ENCODE measurements at places on chromosomes 12 and 14.

DNA sequence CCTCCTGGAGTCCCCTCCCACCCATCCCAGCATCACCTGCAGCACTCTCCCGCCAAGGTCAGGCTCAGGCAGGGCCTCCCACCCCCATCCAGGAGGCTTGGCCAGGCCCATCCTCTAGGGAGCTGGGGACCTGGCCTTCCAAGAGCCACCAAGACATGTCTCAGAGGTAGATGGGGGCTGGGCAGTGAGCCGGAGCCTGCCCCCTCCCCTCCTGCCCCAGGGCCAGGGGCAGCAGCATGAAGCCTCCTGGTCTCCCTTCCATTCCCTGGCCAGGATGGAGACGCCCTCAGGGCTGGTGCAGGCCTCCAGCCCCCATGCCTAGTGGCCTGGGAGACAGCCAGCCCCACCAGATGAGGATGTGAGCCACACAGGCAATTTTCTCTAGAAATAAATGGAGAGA, 69.3 kb upstream of the C14orf180 start:
- no peak for DNase-seq

DNA sequence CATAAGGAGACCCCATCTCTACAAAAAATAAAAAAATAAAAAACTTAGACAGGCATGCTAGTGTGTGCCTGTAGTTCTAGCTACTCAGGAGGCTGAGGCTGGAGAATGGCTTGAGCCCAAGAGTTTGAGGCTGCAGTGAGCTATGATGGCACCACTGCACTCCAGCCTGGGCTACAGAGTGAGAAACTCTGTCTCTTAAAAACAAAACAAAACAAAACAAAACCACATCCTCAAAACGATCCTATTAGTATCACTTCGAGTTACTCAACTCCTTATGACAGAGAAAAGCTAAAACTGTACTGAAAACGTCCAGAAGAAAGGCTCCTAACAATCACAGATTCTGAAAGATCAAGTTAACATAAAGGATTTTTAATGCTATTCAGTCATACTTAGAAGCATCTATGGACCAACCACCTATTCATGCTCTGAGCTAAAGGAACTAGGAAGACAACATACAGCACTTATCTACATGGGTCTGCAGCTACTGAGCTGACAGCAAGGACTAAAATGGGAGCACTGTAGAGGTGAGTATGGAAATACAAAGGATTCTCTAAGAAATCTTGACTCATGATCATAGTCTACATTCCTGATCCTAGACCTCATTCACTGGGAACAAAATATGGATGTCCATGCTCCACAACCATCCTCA, 75.3 kb upstream of the DUSP6 start:
- peak; percentile 27 for DNase-seq

- no peak for DNase-seq
Observed at GRCh38 chr14:99715266-99716000, 31.3 kb downstream of the CYP46A1 start.

DNA sequence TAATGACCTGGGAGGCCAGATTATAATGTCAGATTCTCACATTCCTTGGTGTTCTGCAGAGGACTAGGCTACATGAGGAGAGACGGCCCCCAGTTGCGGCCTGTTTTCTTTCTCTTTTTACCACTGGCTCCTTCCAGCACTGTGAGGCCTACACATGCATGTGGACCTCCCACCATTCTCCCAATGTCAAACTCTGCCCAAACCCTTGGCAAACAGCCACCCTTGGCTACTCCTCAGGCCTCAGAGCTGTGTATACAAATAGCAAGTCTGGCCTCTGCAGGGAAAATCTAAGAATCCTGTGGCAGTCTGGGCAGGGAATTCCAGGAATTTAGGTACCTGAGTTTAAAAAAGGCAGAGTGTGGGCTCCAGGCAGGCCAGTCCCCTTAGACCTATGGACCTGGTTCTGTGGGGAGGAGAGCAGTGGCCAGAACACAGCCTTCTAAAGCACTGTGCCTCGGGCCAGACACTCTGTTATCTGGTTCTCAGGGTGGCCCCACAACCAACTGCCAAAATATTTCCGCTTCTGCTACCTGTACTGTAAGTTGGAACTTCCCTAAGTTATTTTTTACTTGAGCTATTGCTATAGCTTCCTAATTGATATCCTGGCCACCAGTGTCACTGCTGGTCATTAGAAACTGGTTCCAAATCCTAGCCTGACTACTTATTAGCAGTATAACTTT, 19.9 kb upstream of the NEDD1 start:
- peak; percentile 80 for DNase-seq

- DNase-seq: no peak
Observed at GRCh38 chr12:96136725-96137378, 57.3 kb upstream of the ELK3 start.

DNA sequence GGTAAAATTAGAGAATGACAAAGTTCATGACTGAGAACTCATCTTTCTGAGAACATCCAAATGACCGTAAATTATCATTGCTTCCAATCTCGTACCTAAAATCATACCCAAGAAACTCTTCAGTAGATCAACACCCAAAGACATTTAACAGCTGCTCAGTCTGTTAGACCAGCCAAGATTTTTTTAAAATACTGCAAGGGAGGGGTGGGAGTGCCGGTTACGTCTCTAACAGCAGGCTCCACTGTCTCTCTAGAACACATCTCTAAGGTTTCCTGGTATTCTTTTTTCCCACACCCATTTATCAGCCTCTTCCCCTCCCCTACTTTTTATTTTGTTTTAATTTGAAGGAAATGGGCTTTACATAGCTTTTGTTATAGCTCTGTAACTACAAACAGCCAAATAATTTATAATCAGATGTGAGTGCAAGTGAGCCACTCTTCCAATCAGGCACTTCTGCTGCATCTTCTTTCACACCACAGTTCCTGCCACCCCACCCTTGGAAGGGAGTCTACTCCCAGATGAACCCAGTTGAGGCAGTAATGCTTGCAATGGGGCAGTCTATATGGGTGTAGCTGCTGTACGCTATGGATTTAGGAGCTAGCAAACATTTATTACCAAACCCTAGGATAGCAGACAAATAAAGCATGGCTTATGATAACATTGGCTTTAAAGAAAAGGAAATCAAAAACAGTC, 21.9 kb downstream of the PTPRB start:
- DNase-seq: no peak

- DNase-seq: peak; percentile 73
Observed at GRCh38 chr12:42798811-42799438, 209.4 kb upstream of the PRICKLE1 start.

- DNase-seq: no peak
Observed at GRCh38 chr12:103639983-103640382, 52.9 kb downstream of the STAB2 start.

DNA sequence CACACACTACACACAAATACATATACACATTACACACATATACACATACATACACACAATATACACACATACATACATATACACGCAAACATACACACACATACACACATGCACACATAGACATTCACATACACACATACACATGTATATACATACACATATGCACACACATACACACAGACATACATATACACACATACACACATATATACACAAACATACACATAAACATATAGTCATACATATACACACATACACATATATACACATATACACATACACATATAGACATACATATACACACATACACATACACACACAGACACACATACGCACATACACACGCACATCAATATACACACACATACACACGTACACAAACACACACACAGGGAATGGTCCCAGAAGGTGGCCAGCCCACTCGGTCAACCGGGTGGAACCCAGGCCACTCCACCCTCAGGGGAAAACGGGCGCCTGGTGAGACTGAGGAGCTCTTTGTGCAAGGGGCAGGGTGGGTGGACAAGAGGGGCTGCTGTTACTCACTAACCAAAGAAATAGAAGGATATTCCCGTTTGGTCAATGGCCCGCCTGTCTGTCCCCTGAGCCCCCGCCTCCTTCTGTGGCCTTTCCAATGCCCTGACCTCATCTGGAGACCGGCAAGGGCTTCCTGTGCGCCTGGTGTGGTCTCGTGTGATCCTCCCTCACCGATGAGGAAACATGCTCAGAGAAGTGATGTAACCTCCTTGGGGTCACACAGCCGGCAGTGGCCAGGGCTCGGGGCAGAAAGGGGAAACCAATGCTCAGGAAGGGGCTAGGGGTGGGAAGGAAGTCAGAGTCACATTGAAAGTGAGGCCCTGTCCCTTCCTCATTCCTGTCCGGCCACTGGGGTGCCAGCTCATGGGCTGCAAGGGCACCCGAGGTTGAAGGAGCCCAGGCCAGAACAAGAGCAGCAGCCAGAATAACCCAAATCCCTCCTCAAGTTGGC, 5.3 kb downstream of the TRPV4 start:
- DNase-seq: peak; percentile 66

GRCh38 chr14:59507752-59508103, 23.4 kb downstream of the JKAMP start:
- no peak for DNase-seq

- DNase-seq: peak; percentile 51
Observed at GRCh38 chr12:84994426-84994825, 41.7 kb downstream of the TSPAN19 start.

GRCh38 chr14:59356767-59357166, 108.4 kb downstream of the GPR135 start:
- no peak for DNase-seq

DNA sequence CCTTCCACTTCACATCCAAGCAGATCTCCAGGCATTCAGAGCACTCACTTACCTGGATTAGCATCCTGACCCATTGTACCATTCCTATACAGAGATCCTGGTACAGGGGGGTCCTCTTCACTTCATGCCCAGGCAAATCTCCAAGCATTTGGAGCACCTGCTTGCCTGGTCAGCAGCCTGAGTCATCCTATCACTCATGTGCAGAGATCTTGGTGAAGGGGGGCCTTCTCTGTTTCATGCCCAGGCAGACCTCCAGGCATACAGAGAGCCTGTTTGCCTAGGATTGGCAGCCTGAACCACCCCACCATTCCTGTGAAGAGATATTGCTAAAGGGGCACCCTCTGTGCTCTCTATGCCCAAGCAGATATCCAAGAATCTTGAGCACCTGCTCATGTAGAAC, 111.1 kb upstream of the CCDC175 start:
- no peak for DNase-seq

- DNase-seq: peak; percentile 82
Observed at GRCh38 chr12:53213348-53213747, 6.3 kb upstream of the ITGB7 start.

GRCh38 chr12:104623883-104624282, 167.1 kb downstream of the CHST11 start:
- DNase-seq: no peak

- DNase-seq: no peak
Observed at GRCh38 chr14:85242666-85243065, 287.3 kb upstream of the FLRT2 start.

DNA sequence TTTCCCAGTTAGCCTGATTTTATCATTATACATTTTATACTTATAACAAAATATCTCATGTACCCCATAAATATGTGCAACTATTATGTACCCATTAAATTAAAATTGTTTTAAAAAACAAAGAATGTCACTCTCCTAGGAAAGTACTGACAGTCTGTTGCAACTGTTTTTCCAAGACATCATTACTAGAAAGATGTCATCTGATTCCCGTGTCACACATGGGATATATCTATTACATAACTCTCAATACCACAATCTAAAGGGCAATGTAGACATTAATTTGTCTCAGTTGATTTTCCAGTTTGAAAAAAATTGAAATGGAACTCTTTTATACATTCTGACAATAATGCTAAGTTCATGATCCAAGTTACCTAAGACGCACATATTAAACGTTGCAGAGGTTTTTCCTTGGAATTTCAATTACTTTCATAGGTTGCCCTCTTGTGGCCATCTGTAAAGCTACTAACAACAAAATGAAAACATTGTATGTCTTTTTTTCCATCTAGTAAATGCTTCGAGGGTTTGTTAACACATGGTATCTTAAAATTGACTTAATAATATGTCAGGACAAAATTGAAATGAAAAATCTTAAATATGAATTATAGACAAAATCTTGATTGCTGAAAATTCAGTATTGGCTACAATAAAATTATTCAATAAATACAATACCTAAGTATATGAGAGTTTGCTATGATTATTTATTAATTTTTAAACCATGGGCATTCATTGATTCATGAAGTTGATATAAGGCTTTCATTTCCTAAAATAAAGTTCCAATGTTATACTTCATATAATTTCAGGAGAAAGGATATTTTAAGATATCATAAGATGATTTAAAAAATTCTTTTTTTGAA, 131.6 kb downstream of the PPFIA2 start:
- peak; percentile 79 for DNase-seq

DNA sequence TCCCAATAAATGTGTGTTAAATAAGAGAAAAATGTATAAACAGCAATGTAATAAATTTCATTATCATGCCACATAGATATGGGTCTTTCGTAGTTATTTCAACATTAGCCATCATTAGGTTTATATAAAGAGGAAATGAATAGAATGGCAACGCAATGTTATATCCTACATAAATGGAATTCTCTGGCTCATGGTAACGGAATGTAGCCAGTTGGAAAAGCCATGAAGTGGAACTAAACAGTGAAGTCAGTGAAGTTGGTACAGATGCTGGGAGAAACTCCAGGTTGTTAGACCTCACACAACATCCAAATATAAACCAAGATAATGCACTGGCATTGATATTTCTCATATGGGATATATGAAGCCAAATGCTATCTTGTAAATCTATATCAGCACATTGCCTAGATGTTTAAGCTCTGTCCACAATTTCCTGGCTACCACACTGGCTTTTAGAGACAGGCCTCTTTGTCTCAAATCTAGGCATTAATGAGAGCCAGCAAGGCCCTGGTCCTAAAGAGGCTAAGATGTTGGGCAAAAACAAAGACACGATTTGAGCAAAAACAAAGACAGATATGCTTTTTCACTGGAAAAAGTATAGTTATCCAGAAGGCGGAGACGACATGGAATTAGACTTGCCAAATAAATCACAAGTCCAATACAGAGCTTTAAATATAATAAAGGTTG, 861.0 kb downstream of the RPS29 start:
- peak; percentile 1 for DNase-seq

DNA sequence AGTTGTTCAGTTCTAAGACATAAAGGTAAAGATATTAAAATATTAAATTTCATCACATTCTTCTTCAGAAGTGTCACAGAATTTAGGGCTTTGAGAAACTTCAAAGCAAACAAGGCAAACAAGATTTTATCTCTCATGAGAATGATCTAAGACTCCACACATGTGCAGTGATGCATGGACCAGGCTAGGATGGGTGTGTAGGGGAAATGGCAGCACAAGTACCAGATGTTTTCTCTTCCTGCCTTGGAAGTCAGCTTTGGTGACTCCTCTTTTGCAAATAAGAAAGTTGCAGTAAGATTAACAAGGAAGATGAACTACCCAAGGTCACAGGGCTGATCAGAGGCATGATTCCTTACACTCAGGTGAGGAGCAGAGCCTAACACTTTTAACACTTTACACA, 163.8 kb upstream of the LMNTD1 start:
- no peak for DNase-seq
